Esophagus mucosa (tissue), 1 donor: ENCODE measurements at places on chromosomes 3 and 15. TPM values are rescaled to one million over a fixed set of nuclear protein-coding genes. Genes with fewer than 3 reads are reported as not detected.

DNA sequence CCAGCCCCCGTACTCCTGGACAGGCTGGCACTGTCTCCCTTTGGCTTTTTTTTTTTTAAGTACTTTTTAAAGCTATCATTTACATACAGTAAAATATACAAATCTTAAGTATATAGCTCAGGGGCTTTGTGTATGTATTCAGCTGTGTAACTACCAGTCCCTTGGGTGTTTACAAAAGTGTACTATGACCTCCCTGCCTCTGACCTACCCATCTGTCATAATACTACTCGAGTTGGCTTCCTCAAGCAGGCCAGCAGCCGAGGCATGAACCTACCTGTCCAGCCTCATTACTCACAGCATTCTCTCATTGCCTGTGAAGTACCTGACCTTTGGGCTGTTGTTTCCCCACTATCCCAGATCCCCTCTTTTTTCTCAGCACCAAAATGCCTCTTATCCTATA lies 33.2 kb downstream of the ABHD2 start:
- ATAC-seq: peak; percentile 89

The KIF23 gene
- 16.0 TPM for total RNA-seq

GRCh38 chr3:99808163-99808794 lies 9.4 kb upstream of the CMSS1 start:
- ATAC-seq: peak; percentile 65

The GPR156 gene
- total RNA-seq: 0.08 TPM

The ACAD11 gene
- 8.1 TPM for total RNA-seq

DNA sequence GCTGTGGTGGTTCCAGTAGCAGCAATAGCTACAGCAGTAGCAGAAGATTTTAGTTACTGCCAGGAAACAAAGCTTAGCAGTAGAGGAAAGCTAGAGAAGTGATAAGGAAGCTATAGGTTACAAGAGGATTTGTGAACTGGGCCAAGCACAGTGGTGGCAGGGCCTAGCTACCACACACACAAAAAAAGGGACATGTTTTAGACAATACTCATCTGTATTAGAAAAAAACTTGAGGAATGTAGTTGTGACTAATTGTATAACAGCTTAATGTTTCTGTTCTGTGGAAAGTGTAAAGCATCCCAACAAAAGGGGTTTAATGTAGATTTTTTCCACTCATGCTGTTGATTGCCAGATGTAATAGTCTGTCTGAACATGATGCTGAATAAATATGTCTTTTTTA lies 29.9 kb upstream of the PFN2 start:
- no peak for ATAC-seq

DNA sequence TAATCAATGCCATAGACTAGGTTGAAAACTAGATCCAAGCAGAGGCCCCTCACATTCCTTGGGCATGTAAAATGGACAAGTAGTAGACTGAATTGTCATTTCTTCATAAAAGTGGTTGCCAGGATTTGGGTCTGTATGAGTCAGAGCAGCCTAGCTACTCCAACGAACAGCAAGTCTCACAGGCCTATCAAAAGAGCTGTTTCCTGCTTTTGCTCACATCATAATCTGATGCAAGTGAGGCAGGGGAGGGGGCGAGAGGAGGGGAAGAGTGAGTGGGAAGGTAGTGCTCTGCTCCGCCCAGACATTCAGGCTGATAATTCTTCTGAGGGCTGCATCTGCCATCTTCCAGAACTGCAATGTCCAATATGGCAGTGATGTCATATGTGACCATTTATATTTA lies 228.9 kb upstream of the PRICKLE2 start:
- ATAC-seq: no peak

GRCh38 chr3:103227651-103228050 lies 792.8 kb downstream of the ZPLD1 start:
- no peak for ATAC-seq

The PLA1A gene
- total RNA-seq: 0.92 TPM

DNA sequence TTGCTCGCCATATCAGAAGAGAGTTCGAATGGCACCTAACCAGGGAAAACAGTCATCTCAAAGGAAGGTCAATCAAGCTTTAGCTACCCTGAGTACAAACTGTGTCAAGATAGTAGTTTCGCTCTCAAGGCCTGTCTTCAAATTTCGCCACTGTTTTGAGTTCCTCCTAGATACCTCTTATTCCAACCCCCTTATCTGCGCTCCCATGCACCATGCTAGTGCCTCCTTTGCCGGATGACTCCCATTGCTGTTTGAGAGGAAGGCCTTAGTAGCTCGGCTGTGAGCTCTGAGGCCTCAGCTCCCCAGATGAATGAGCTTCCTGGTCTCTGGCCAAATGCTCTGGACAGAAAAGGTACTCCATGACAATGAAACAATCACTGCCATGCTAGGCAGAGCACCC lies 256.0 kb downstream of the ULK4 start:
- no peak for ATAC-seq
